ENCODE measurements at places on chromosomes 2 and 18.

DNA sequence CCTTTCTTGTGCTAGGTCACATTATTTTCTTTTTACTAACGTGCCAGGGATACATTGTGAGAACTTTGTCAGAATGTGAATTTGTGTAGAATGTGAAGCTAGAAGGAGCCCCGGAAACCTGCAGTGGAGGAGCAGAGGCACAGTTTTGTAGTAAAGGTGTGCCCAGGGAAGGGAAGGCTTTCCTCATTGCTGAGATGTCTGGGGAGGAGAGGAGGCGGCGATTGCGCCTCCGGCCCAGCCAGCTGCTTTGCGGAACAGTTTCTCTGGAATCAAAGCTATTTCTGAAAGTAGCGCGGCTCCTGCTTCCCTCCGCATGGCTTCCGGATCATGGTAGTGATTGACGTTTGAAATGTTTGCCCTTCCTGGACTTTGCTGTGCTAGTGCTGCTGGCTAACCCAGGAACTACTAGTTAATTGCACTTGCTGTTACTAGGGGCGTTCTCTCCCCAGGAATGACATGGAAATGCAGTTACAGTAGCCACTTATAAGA lies 83.1 kb upstream of the RBM44 start:
- DNase-seq = no peak

- no peak for DNase-seq
These were observed 15.2 kb upstream of the SCYGR1 start for GRCh38 chr2:227402959-227403358.

DNA sequence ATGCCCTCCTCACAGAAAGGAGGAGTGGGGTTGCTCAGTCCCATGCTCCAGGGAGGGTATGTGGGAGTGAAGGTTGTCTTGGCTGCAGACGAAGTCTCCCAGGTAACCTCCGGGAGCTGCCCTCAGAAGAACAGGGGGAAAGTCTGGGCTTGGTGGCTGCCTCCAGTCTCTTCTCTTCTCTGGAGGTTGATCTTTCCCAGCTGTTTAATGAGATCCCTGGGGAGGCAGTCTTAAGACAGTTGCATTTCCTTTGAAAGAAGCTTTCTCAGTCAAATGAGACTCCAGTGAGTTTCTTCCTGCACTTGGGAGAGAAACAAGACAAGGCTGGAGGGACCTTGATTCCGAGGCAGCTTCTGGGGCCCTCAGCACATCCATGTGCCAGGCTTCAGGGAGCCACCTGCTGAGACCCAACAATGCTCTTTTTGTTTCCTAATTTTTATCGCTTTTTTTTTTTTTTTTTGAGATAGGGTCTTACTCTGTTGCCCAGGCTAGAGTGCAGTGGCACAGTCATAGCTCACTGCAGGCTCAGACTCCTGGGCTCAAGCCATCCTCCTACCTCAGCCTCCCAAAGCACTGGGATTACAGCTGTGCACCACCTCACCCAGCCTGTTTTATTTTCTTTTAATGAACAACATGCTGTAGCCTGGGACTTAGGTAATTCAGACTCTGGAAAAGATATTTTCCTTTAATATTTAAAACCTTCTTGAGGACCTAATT lies 71.7 kb upstream of the TPO start:
- no peak for DNase-seq

DNA sequence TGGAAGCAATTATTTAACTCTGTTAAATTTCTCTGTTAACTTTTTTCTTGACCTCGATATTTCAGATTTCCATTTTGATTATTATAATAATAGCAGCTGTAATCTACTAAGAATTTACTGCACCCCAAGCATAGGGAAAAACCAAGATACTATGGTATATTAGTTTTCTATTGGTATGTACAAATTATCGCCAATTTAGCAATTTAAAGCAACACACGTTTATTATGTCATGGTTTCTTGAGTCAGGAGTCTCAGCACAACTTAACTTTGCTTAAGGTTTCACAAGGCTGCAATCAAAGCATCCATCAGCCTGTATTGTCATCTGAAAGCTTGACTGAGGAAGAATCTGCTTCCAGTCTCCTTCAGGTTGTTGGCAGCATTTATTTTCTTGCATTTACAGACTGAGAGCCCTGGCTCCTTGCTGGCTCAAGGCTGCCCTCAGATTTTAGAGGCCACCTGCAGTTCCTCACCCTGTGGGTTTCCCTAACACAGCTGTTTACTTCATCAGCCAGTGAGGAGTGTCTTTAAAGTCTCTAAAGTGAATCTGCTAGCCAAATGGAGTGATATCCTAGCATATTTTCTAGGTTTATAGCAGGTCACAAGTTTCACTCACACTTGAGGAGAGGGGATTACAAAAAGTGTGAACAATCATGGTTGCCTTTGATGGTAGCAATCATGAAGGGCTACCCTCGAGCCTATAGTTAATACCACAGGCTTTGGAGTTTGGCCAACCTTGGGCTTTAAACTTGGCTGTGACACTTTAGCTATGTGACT lies 4.4 kb upstream of the VPS54 start:
- DNase-seq = no peak

- DNase-seq = no peak
These were observed 278.4 kb downstream of the LRRTM1 start for GRCh38 chr2:80026040-80026729.

All from CD4-positive, alpha-beta T cell treated with Interleukin-2 at 100 ng/mL for 4 hours (primary cell).